Renal cortical epithelial cell (primary cell): ENCODE measurements at places on chromosomes 1 and 21. TPM values are rescaled to one million over a fixed set of nuclear protein-coding genes. Genes with fewer than 3 reads are reported as not detected.

DNA sequence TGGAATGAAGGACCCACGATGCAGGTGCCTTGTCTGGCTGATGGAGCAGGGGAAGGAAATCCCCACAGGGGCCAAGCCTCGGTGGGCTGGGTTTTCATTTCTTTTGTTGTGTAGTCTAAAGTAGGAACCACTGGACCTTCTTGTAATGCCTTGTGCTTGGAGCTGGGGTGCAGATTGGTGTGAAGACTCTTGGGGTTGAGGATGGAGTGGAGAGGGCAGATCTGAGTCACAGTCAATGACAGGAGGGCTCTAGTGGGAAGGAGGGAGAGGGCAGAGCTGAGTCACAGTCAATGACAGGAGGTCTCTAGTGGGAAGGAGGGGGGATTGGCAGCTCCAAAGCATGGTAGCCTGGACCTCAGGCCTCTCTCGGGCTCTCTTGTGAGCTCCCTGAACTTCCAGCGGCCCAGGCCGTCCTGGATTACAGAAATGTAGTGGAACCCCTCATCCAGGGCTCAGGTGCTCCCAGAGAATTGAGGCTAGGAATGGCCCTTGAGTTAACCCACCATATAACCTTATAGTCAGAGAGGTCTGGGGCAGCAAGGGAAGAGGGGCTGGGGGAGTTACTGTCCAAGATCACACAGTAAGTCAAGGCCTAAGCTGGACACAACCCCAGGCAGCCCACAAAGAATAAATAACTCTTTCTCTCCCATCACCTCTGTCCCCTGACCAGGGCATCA, 313.8 kb downstream of the MATN1 start:
- DNase-seq: no peak

GRCh38 chr1:230413061-230413460, 13.1 kb downstream of the PGBD5 start:
- DNase-seq: no peak

GRCh38 chr1:179353546-179353945, 12.2 kb upstream of the AXDND1 start:
- DNase-seq: peak; percentile 61

GRCh38 chr1:4029376-4029775, 129.3 kb upstream of the C1orf174 start:
- no peak for DNase-seq

DNA sequence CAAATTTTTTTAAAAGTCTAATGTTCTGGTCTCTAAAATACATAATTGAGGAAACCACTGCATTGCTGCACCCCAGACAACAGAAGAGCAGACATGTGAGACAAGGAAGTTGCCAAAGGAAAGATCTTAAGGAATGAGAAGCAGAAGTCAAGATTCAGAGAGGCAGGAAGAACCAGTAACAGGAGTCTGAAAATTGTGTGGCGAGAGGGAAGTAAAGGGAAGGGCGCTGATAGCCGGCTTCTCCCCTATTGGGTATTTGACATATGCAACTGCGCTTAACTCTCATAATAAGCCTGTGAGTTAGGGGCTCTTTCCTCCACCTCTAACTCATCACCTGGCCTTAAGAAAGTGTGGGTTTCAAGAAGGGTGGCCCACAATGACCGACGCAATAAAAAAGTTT, 21.9 kb upstream of the KIF14 start:
- DNase-seq: no peak

DNA sequence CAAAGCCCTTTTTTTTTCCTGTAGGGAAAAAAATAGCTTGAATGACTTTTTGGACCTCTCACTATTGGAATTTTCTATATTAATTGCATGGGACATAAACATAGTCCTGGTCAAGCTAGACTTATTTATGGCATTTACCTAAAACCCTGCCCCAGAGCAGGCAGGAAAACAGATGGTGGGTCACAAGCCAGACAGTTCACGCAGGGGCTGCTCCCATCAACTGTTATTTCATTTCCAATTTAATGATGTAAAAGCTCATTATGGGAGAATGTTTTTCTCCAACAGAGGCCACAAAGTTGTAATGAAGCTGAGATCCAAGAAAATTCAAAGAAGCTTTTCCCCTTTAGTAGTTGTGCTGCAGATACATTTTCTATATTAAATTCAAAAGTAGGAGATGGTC, 99.2 kb downstream of the SGIP1 start:
- DNase-seq: no peak

GRCh38 chr1:76352741-76353435, 278.3 kb downstream of the ST6GALNAC3 start:
- DNase-seq: no peak

- DNase-seq: no peak
These were observed 358.4 kb upstream of the ST6GALNAC5 start for GRCh38 chr1:76508871-76509270.

DNA sequence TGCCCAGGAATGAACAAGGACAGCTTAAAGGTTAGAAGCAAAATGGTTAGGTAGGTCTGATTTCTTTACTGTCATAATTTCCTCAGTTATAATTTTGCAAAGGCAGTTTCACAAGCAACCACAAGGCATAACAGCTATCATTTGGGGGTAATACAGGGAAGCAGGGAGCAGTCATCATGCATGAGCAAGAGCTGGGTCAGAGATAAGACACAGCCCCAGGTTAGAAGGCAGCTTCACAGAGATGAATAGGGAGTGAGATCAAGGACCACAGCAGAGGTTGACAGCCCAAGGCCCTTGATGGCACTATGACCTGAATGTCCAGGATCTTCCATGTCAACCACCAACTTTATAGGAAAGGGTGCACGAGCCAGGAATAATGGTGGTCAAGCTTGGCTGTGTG, 9.0 kb upstream of the CSRP1 start:
- no peak for DNase-seq

DNA sequence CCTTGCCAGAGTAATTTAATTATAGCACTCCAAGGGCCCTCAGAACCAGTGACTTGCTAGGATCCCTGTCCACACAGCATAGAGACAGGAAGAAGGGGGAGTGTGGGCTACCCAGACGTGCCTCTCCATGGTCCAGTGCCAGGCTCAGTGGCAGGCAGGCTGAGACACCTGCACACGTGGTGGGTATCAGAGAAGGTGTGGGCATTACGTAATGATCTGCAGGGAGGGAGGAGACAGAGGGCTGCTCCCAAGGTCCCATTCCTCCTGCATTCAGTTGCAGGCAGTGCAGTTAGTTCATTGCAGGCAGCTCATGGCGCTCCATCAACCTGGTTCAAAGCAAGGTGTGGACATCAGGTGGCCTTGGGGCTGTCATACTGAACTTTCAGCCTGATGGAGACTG, 49.9 kb downstream of the C8B start:
- DNase-seq: peak; percentile 74

GRCh38 chr1:55696891-55697290, 481.7 kb upstream of the USP24 start:
- no peak for DNase-seq

- DNase-seq: no peak
These were observed 36.2 kb downstream of the LPAR3 start for GRCh38 chr1:84856726-84857270.

GRCh38 chr1:154609398-154610380, 1.7 kb upstream of the ADAR start:
- peak; percentile 39 for DNase-seq

DNA sequence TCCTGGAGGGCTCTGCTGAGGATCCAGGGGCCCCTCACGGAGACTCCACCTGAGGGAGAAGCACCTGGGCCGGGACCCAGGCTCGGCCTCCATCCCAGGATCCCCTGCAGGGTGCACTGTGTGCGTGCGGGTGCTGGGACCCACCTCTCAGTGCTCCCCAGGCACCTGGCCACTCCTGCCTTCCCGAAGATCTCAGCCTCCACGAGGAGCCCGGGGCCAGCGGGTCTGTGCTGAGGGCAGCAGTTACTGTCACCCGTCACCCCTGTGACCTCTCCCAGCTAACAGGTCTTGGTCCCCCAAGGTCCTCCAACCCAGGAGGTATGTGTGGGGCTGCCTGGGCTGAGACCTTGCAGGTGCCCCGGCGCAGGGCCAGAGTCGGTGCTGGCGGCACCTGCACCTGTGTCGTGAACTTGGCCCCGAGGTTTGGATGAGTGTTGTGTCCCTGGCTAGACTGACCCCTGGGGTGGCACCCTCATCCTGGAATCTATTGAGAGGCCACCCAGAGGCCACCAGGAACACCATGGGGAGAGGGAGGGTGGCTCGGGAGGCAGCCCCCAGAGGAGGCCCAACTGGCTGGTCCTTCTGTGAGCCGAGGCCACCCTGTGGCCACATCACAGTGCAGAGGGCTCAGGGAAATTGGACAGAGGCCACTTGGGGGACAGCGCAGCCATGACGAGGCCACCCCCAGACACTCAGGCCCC, 17.7 kb downstream of the MORN1 start:
- no peak for DNase-seq

The LAPTM5 gene
- 0.17 TPM in 1 of 2 replicates, not detected in the other for total RNA-seq

The OR2L13 gene
- total RNA-seq: not detected in 2 replicates

The TMPRSS15 gene
- not detected in 2 replicates for total RNA-seq

The HES2 gene
- 5.8 and 13.0 TPM in 2 replicates for total RNA-seq

The NOS1AP gene
- total RNA-seq: 0.99 TPM in 1 of 2 replicates, not detected in the other

The TTC34 gene
- total RNA-seq: under 0.01 and 0.20 TPM in 2 replicates

The TMEM200B gene
- total RNA-seq: 2.9 and 9.0 TPM in 2 replicates

The HEYL gene
- 0.10 TPM in 1 of 2 replicates, not detected in the other for total RNA-seq

The VCAM1 gene
- 57.8 and 242 TPM in 2 replicates for total RNA-seq

The IGSF9 gene
- not detected in 2 replicates for total RNA-seq

The DDX59 gene
- total RNA-seq: 13.5 and 19.5 TPM in 2 replicates
